ENCODE measurements at places on chromosomes 1 and 21.

DNA sequence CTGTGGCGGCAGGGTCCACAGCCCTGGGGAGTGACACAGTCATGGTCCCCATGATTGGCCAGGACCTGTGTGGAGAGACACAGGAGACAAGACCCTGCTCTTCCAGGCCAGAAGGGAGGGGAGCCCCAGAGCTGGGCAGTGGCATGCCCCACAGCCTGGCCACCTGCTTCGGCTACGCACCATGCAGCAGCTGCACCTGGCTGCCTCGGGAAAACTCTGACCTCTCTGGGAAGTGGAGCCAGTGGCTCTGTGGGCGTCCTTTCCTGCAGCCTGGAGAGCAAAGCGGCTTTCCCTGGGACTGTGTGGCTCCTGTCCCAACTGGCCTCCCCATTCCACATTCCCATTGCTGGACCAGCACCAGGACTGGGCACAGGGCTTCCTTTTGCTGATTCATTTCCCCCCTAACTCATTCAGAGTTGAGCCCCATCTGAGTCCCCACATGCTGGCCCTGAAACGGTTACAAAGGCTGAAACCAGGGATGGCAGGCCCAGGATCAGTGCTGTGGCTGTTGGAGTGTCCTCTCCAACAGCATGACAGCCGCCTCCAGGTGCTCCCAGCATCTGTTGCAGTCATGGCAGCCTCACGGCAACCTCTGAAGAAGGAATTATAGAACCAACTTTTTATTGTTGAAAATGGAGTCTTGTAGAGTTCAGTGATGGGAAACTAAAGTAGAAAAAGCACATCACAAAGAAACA, 15.0 kb downstream of the OXCT2 start:
- DNase-seq: no peak

GRCh38 chr1:187627516-187627915, 798.8 kb downstream of the PLA2G4A start:
- no peak for DNase-seq

DNA sequence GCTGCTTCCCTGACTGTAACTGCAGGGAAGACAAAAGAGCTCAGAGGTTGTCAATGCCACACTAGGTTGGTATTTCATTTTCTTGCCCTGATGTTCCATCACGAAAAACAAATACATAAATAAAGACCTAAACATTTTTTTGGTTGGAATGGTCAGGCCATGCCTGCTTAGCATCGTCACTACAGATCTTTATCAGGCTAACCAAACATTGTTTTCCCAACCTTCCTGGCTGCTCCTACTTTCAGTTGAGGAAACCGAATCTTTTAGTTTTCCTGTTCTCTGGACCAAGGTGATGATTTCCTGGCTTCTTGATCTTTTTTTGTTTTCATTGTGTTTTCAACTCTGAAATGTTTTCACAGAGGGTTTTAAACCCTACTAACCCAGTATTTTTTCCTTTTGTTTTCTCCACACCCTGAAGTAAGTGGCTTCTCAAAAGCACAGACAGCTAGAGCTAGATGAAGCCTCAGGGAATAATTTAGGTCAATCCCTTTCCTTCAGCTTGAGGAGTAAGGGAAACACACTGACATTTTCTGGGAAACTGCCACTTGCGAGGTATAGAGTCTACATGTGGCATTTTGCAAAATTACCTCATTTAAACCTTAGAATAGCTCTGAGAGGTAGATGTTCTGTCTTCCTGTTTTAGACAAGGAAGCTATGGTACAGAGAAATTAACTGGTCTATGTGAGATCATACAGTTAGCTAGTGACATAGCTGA, 67.2 kb upstream of the CNN3 start:
- DNase-seq: no peak

DNA sequence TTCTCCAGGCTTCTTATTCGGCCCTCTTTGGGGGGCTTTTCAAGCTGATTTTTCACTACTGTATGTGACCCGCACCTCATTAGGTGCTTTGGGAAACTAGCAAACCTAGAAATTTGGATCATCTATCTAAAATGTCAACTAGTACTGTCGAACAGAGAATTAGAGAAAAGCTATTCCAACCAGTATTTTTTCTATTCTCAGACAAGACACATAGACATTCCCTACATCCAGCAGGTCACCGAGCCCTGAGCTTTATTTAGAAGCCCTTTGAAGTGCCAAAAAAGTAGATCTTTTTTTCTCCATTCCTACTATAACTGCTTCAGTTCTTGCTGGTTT, 310 bp upstream of the SSR2 start:
- DNase-seq: no peak

DNA sequence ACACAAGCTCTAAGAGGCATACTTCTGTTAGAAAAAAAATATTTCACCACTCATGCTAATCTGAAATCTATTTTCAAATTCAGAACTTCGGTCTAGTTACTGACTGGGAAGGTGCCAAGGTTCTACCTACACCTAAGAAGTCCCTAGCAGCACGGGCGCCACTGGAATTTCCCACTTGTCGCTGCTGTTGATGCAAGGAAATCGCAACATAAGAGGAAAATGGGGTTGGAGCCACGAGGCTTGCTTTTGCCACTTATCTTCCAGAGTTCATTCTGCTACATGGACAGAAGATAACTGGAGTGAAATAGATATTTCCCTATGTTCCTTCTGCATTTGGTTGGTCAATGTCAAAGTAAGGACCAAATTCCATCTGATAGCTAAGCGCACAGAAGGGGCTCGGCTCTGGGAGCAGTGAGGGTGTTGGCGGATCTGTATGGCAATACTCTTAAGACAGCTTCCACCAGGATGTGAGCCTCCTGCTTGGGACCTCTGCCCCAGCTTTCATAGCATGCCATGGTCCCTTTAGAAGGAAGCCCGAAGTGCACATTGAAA, 47.2 kb downstream of the RCAN1 start:
- no peak for DNase-seq

DNA sequence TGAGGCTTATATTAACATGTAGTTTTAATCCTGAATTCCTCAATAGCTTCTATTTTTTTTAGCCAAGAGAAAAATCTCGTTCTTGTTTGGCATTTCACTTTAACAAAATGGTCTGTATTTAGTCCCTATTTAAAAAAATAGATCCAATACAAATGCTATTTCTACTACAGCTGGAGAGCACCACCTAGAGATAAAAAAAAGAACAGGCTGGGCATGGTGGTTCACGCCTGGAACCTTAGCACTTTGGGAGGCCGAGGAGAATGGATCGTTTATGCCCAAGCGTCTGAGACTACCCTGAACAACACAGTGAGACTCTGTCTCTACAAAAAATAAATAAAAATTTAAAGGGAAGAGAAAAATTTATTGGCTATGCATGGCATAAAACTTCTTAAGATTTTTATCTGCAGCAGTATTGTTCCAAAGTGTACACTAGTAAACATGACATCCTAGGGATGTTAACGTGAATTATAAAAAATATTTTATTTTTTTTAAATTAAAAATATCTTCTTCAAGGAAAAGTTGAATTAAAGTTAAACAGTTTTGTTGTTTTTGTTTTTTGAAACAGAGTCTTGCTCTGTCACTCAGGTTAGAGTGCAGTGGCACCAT, 4.4 kb downstream of the ST7L start:
- DNase-seq: no peak

GRCh38 chr1:21939650-21940374, 2.7 kb upstream of the HSPG2 start:
- DNase-seq: peak; percentile 30

DNA sequence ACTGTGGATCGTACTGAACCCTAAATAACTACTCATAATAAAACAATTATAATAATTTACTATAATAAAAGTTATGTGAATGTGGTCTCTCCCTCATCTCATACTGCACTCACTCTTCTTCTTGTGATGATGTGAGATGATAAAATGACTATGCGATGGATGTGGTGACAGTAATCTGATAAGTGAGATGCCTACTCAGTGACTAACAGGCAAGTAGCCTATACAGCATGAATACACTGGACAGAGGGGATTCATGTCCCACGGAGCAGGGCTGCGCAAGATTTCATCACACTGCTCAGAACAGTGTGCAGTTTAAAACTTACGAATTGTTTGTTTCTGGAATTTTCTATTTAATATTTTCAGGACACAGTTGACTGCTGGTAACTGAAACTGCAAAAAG, 304.0 kb downstream of the DUSP10 start:
- no peak for DNase-seq

DNA sequence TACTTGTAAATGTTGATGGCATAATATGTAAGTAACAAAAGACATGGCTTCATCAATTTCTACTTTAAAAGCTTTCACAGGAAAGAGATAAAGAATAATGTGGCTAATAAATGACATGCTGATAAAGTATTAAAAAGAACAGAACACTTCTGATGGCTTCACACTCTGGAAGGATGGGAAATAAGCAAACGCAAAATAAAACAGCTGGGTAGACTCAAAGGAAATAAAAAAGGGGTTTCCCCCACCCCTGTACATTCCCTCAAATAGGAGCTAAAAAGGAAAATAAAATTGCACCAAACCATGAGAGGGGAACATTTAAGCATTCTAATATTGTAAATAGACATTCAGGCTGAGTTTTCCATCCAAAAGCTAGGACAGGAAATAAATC, 27.0 kb upstream of the DYRK1A start:
- DNase-seq: no peak

GRCh38 chr1:43253876-43254275, 15.9 kb upstream of the TMEM125 start:
- DNase-seq: no peak

DNA sequence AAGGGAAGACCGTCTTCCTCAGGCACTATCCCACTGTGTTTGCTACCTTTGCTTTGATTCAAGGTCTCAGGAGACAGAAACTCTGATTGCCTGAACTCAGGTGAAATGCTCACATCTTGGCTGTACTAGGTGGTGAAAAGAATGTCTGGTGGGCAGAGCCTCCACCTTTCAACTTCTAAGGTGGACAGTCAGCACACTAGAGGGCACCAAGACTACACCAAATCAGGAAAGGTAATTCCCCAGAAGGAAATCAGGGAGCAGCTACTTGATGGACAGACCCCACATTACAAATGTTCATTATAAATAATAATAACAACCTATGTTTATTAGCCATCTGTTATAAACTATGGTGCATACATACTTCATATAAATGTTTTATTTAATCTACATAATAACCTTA, 220.9 kb downstream of the ATG4C start:
- DNase-seq: no peak

DNA sequence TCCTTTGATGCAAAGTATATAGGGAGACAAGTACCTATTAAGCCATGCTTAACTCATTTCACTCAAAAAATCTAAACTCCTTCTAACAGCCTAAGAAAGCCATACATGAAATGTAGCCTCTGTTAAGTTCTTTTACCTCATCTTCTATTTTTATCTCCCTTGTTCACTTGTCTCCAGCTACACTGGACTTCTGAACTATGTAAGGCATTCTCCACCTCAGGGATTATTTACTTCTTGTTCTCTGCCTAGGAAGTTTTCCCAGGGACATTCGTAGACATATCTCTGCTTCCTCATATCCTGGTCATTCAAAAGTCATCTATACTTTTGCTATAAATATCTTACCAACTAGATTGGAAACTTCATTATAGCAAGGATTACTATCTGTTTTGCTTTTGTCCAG, 96.9 kb downstream of the COP1 start:
- DNase-seq: no peak

DNA sequence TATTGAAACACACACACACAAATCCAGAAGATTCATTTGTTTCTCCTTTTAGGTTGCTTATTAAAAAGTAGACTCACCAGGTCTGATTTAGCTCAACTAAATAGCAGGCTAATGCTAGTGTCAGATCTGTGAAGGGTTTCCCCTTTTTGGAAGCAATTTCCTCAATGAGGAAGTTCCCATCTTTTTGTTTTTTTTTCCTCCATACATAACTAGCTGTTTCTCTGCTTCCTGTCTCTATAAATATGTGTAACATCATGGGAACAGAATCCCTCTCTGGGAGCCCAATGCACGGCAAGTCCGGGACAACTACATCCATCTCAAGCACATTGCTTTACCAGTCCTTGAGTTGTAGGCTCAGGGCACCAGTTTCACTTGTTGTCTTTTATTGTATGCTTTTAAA, 1421.1 kb downstream of the PLA2G4A start:
- DNase-seq: no peak

GRCh38 chr1:238143038-238143437, 252.3 kb upstream of the ZP4 start:
- DNase-seq: no peak

DNA sequence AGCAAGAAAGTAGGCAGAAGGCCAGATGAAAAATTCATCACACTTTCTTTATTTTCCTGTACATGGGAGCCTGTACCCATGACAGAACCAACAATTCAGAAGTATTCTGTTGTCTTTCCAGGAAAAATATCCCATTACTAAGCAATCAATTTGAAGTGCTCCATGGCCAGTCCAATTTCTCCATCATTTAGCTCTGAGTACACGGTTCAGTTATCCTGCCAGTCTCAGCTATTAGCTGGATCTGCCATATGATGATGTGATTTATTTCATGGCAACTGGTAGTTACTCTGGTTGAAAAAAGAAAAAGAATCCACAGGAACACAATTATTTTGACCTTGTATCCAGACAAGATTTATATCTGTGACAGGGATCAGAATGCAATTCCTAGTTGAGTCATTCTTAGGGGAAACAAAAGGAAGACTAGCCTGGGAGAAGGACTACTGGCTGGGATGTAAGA, 70.6 kb upstream of the GORAB start:
- DNase-seq: no peak

DNA sequence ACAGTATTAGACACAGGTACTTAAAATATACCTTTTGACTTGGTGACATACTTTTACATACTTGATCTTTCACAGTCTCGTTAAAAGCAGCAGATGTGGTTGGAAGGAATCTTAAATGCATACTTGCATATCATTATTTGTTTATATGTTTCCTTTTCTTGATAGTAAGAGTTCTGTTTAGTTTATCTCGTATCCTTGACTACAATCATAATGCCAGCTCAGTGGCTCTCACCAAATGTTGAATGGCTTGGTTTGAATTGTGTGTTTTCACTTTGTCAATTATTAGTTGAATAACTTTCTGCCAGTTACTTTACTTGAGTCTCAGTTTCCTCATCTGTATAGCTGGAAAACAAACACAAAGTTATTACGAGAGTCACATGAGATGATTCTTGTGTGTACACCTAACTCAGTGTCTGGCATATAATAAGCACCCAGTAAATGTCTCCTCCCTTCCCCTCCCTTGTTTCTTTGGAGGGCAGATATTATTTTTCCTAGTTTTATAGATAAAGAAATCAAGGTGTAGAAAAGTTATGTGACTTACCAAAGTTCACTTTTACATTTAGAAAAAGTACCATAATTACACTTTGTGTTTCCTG, 131.6 kb upstream of the IVNS1ABP start:
- DNase-seq: no peak

- no peak for DNase-seq
Observed at GRCh38 chr1:61441723-61442262, 283.1 kb downstream of the TM2D1 start.

DNA sequence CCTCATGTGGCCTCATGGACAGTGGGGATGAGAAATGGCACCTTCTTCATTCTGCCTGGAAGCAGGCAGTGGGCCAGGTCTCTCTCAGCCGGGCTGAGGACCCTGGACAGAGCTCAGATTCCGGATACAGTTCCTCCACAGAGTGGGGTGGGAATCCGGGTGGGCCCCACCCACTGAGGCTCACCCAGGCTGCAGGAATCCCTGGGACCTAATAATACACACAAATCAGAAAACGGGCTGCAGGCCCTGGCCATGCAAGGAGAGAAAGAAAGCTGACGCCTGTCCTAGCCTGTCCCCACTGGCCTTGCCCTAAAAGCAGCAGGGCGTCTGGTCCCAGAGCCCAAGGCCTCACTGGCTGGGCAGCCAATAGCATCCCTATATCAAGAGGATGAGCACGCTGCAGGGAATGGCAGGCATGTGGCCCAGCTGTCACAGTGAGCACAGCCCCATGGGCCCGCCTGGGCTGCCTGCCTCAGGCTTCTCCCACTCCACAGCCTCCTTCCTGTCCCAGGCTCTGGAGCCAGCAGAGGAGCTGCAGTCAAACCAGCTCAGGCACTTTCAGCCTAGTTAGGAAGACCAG, 25.3 kb downstream of the ACTA1 start:
- no peak for DNase-seq
